Tibial artery (tissue), 4 donors: ENCODE measurements at places on chromosomes 1 and 21.

DNA sequence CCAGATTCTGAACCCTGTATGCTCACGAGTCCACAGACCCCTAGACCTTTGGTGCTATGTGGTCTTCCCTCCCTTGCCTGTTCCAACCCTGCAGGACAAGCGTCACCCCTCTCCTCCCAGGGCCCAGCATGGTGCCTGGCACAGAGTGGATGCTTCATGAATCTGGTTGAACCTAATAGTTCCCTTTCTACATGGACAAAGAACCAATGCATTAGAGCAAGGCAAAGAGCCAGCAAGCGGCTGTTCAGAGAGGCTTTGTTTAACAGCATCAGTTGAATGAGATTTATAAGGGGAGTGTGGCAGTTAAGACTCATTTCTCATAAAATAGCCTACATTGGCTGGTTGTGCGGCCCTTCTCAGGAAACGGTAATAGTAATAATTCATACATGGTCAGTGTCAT is 14.9 kb downstream of the SLC26A9 start:
- no peak for DNase-seq

DNA sequence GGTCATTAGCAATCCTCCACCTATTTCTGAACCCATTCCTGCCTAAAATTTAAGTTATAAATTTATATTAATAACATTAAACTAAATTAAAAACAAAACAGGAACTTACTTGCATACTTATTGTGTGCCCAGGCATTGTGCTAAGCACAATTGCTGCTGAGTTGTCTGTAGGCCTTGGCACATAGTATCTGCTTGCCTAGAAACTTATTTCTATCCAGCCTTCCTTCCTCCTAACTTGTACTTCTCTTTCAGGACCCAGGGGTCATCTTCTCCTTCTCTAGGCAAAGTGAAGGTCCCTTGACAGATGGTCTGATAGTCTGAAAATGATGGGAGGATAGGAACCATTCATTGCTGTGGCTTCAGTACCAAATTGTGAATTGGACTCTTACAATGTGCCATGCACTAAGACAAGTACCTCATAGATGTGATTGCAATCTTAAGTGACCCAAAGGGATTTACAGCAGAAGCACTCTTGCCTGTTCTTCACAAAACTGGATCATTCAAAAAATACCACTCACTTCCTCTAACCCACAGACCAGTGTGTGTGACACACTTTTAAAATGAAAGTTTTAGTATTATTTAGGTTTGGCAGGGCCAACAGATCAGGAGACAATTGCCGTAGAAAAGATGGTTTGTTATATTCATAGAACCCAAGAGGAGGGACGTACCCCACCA is 10.3 kb upstream of the CD101 start:
- no peak for DNase-seq

GRCh38 chr1:38569932-38570656 is 289.5 kb downstream of the RRAGC start:
- DNase-seq = no peak

GRCh38 chr1:243799908-243800307 is 50.1 kb downstream of the AKT3 start:
- no peak for DNase-seq

GRCh38 chr1:201310986-201311355 is 27.7 kb downstream of the PKP1 start:
- no peak for DNase-seq

- DNase-seq = no peak
Measured at GRCh38 chr1:46422261-46422871, 28.2 kb downstream of the FAAH start.

DNA sequence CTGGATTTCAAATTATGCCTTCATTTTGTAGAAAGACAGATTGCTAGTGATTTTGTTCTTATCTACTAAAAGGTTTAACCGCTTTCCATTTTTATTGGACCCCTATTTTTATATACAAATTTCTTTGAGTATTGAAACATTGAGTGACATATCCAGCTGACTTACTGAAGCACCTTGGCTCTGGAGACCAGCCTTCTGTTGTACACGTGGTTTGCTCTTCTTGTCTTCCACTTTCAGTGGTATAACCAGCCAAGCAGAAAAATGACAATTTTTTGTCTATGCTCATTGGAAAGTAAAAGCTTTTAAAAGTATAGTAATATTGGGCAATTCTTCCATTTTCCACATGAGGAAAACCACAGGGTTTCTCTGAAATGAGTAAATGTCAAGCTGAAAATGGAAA is 4.4 kb downstream of the F13B start:
- no peak for DNase-seq

- DNase-seq = no peak
Measured at GRCh38 chr1:208159555-208160258, 84.5 kb downstream of the PLXNA2 start.

DNA sequence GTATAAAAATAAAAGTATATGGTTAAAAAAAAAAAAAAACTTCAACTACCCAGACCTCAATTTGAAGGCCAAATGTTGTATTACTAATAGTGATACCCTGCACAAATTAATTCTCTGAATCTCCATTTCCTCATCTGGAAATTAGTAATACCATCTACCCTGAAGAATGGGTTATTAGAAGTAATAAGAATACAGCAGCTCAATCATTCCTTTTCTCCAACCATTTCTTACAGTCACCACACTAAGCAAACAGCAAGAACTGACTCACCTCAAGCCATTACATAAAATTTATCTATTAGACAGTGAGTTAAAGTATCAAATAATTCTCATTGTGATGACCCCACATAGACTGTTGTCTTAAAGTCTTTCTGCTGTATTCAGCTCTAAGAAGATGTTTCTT is 39.6 kb downstream of the RERE start:
- DNase-seq = no peak

GRCh38 chr1:156760092-156760795 is 7.1 kb upstream of the PRCC start:
- DNase-seq = peak; percentile 34

DNA sequence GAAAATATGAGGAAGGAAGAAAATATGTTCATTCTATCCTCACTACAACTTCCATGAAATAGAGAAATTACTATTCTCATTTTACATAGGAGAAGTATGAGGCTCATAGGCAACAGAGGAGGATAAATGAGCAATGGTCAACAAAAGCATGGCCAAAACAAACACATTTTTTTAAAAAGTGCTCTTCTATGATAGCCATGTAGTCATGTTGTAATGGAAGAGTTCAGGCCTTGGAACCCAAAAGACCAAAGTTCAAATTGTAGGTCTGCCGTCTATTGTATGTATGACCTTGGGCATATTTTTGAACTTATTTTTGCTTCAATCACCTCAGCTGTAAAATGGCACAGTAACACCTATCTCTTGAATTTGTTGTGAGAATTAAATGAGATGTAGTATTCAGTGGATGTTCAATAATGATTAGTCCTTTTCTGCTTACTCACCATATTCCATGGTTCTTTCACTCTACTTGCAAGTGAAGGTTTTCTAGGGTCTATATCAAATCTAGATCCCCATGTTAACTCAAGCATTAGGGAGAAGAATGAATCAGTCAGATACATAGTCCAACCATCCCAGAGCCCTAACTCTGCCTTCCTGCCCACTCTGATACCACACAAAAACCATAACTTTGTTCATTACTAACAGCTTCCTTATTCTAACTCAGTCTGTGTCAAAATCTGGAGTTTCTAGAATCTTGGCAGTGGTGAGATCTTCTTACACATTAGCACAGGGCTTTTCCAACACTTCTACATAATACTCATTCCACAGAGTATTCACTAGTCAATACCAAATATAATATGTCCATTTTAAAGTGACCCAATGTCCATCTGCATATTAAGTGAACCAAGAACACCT is 353.2 kb downstream of the PLPP3 start:
- DNase-seq = no peak

GRCh38 chr1:58447886-58448285 is 98.6 kb downstream of the OMA1 start:
- no peak for DNase-seq

- DNase-seq = no peak
Measured at GRCh38 chr1:11770011-11770410, 8.0 kb downstream of the C1orf167 start.

DNA sequence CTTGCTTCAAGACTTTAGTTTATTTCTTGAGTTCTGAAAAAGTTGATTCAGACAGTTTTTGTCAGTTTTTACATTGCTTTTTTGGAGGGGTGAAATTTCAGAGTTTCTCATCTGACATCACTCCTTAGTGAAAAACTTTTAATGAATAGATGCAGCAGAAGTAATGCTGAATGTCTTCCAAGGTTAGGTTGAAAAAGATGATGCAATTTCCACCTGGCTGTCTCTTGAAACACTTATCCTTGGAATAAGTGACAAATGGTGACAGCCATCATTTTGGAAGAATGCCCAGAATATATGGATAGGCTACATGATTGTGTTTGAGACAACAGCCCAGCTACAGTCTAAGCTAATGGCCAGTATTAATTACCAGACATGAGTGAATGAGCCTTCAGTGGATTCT is 140.8 kb downstream of the ZNF644 start:
- DNase-seq = no peak

DNA sequence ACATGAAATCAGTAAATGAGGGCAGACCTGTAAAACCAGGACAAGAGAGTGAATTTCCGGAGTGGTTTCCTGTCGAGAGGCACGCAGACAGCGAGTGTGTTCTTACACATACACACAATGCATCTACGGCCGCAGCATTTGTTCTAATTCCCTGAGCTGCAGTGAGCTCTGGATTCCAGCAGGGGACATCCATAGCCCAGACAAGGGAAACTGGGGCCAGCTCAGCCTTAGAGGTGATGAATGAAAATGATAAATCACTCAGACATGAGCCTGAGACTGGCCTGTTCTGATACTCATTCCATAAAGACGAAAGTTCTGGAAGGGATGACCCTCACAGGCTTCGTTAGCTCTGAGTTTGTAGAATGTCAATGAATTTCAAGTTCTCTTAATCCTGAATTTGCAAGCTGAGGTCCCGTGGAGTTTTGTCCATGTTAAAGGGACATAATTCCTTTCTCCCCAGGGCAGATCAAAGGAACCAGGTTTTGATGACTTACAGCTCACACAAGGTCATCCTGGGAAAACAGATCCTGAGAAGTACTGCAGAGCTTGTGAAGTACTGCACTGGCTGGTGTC is 207.9 kb upstream of the C1orf87 start:
- peak; percentile 74 for DNase-seq

DNA sequence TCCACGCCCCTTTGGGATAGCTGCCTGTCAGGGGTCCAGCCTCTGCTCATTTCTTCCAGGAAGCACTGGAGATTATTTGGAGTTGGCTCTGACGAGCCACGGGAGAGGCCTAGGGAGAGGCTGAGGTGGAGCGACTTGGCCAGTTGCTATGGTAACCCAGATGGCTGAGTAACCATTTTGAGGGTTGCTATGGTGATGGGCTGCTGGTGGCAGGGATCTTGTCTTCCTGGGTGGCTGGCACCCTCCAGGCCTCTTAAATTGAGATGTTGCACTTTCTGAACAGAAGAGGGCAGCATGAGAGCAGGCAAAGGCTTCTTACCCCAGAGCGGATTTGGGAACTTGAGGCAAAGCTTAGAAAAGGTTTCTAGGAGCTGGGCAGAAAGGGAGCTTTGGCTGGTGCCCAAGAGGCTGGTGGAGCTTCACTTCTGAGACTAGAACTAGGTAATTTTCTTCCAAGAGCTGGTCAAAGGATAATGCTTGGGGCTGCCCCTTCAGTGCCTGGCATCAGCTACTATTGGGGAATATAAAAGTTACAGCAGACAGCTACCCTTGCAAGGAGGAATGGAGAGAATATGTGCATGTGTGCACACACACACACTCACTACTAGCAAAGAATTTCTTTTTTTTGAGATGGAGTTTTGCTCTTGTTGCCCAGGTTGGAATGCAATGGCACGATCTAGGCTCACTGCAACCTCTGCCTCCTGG is 72.5 kb downstream of the NDUFS5 start:
- DNase-seq = peak; percentile 83

- DNase-seq = no peak
Measured at GRCh38 chr1:53115403-53116306, 26.8 kb downstream of the SLC1A7 start.

GRCh38 chr1:59703918-59704378 is 110.8 kb upstream of the HOOK1 start:
- DNase-seq = no peak

- DNase-seq = no peak
Measured at GRCh38 chr1:3036447-3037280, 15.4 kb downstream of the ACTRT2 start.

DNA sequence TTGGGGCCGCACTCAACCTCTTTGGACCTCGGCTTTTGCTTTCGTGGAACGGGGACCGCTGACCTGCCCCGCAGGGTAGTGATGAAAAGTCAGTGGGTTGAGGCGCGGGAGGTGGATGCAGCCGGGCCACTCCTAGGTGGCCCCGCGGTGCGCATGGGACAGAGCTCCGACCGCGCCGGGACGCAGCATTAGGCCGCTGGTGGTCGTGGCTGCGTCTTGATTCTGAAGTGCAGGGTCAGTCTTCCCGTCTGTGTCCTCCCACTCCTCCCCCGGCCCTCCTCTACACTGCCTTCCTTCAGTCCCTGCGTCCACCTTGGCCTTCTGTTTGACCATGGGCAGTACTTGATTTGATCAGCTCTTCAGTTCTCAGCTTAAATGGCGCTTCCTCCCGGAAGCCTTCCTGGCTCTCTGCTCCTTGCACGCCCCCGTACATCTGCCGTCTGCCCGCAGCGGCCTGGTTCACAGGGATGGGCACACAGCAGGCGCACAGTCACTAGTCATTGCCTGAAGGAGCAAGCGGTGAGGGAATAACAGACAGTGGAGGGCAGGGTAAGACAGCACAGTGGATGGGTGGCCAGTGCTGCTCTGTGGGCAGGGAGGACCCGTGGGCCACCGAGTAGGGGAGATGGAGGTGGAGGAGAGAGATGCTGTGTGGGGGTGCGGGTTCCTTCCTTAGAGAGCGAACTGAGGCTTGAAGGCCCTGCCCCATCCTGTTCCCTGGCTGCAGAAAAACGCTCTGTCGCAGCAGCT is 633 bp downstream of the THEMIS2 start:
- DNase-seq = no peak

DNA sequence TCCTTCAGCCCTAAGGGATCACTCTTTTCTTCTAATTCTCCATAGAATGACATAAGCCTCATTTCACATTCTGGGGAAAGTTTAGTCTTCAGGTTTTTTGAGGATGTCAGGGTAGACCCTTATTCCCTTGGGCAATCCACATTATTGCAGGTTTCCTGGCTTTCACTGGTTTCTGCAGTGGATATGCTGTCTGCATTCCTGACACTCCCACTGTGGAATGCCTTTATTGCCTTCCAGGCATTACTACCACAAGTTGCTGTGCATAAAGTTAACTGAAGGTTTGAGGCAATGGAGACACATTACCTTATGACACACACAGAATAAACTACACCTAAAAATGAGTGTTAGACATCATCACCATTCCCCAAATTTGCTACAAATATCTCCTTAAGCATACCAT is 12.7 kb downstream of the FASLG start:
- no peak for DNase-seq

DNA sequence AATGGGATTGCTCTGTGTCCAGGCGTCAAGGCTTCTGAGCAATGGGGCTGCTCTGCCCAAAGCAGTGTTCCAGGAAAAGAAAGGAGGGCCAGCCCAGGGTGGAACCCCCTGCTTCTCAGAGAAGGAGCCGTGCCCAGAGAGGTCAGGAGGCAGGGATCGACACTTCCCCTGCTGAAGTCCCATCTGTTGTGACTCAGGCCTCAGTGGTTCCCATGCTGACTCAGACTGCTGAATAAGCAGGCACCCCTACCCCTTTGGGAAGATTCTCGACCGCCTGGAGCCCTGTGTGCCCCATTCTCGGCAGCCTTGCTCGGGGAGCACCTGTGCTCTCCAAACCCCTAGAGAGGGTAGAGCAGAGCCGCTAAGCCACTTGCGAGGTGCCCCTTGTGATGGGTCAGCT is 23.9 kb downstream of the PKP1 start:
- no peak for DNase-seq

- no peak for DNase-seq
Measured at GRCh38 chr1:151720554-151720953, 768 bp upstream of the RIIAD1 start.
